ENCODE measurements at places on chromosomes 11 and 22.
A peak's percentile ranks its signal among the peaks of the same experiment; 100 is the strongest.

DNA sequence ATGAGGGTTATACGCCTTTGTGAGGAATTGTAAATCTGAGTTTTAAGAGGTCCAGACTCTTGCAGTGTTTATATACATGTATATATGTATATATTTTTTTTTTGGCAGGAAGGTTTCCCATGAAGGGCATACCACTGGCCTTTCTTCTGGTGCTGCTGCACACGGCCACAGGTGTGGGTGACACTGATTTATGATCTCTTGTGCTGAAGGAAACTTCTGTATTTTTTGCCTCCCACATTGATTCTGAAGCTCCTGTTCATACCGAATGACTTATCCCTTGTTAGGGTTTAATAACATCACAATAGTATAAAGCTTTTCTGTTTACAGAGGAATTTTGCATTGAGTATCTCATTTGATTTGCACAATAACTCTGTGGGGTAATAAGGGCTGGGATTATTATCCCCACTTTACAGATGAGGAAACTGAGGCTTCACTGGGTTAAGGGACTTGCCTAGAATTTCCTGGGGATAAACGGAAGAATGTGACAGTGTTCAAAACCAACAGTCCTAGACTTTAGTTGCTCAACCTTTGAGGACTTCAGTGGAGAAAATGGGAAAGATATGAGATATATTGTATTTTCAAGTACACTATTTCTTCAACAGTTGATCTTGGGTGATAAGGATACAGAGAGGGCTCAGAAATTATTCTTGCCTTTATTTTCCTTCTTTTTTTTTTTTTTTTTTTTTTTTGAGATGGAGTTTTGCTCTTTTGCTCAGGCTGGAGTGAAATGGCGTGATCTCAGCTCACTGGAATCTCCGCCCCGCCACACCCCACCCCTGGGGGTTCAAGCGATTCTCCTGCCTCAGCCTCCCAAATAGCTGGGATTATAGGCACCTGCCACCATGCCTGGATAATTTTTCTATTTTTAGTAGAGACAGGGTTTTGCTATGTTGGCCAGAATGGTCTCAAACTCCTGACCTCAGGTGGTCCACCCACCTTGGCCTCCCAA, 70.1 kb downstream of the MICAL2 start:
- no peak for DNase-seq

GRCh38 chr11:76589964-76590950, 80.3 kb downstream of the LRRC32 start:
- no peak for DNase-seq

DNA sequence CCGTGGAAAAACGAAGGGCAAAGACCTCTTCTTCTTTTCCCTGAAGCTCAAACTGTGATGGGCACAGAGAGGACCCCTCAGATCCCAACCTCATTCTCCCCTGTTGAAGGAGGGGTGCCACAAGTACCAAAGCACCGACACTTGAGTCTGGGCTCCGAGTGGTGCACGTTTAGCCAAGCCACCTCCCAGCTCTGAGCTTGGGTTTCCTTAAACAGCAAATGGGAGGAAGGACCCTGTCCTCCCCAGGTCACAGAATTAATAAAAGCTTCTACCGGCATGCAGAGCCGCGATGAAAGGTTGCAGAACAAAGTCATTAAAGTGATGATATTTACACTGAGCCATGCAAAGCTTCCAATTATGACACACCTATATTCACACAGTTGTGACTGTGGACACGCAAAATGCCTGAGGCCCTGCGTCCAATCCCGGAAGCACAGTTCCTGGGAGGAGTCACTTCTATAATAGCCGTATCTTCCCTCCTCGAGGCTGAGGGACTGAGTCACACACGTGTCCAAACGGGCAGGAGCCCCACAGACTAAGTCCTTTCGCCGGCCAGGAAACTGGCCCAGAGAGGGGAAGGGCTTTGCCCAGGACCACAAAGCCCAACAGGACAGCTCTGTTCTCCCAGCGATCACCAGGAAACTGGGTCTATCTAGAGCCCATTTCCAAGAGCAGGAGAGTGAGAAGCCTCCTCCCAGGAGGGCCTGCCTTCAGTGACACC, 922 bp upstream of the CSNK1E start:
- DNase-seq: no peak

DNA sequence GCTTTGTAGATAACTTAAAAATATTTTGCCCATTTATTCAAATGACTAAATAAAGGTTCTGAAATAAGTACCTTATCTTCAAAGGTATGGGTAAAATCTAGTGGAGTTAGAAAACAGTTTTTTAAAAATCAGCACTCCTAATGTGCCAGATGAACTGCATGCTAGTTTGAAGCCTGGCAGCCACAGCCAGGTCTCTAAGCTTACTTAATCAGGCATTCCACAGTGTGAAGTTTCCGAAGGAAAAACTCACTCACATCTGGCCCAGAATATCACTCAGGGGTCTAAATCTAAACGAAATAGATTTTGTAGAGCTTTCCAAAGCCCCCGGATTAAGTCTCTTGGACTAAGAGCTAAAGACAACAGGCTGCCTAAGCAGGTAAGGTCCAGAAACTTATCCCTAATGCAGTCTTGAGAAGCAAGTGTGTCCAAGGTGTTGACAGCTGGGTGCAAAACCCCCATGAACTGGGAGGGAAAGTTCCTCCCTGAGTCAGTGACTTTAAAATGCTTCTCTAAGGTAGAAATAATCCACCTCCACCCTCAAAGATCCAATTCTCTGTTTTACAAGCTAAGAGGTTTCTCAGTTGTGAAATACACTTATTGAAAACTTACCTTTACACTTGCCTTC, 157.6 kb downstream of the FCHSD2 start:
- no peak for DNase-seq

GRCh38 chr11:132464003-132464342, 1068.3 kb downstream of the OPCML start:
- no peak for DNase-seq

DNA sequence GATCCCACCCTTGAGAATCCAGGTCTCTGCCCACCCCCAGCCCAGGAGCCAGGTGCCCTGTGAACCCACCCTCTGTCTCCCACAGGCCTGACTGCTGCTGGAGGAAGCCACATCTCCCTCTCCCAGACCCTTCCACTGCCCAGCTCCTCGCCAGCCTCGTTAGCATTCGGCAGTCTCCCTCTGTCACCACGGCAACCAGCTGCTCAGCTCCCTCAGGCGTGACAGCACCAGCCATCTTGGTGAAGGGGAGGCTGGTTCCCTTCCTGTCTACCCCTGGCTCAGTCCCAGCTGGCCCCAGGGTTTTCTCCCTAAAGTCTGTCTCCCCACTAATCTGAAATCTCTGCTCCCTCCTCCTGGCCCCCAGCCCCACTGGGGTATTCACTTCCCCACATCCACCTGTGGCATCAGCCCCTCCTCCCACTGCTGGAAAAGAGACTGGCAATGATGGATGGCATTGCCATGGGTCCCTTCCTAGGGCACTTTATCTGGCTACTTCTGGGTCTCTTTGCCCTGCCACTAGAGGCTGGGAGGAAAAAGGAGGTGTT, 28.1 kb downstream of the NRXN2 start:
- no peak for DNase-seq

GRCh38 chr11:40134820-40135570, 1324.5 kb downstream of the LRRC4C start:
- no peak for DNase-seq

DNA sequence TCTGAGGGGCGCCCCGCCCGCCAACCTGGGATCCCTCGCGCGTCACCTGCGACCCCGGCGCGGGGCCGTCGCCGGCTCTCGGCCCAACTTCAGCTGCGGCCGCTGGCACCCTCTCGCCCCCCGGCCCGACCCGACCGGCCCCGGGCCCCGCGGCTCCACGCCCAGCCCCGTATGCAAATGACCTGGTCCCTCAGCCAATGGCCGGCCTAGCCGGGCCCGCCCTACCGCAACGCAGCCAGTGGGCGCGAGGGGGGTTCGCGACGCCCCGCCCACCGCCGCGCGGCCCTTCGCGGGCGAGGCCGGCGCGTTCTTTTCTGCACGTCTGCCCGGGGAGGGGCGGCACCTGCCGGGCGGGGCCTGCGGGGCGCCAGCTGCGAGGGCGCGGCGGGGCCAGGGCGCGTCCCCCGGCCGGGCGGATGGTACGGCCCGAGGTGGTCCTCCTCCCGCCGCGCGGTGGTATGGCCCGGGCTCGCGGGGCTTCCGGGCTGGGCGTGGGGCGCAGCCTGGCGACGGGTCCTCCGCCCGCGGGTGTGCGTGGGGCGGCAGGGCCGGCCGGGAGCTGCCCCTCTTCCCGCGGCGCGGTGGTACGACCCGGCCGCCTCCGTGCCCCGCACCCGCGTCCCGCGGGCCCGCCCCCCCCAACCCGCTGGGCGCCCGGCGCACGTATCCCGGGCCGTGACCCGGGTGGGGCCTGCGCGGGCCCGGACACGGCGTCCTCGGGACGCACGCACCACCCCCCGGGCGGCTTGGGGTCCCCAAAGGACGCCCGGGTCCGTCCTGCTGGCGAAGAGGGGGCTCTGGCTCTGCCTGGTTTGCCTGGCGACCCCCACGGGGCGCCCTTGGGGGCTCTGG, 7.7 kb upstream of the PHRF1 start:
- DNase-seq: peak; percentile 89

DNA sequence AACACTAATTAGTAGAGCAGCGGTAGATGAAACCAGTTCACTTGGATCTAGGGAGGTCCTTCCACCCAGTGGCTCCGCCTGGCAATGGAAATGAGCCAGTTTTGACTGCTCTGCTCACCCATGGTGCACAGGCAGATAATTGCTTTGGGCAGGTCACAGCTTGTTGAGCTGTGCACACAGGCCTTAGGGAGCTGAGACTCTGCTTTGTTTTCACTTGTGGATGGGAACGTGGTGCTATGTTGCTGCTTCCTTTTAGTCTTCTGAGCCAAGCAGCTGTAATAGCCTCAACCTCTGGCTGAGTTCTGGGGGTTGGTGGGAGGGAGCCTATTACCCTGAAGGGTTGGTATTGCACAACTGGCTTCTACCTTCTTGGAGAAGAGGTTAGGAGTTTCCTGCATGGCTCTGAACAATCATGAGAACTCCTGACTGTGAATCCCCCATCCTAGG, 262.3 kb upstream of the MTNR1B start:
- DNase-seq: no peak

DNA sequence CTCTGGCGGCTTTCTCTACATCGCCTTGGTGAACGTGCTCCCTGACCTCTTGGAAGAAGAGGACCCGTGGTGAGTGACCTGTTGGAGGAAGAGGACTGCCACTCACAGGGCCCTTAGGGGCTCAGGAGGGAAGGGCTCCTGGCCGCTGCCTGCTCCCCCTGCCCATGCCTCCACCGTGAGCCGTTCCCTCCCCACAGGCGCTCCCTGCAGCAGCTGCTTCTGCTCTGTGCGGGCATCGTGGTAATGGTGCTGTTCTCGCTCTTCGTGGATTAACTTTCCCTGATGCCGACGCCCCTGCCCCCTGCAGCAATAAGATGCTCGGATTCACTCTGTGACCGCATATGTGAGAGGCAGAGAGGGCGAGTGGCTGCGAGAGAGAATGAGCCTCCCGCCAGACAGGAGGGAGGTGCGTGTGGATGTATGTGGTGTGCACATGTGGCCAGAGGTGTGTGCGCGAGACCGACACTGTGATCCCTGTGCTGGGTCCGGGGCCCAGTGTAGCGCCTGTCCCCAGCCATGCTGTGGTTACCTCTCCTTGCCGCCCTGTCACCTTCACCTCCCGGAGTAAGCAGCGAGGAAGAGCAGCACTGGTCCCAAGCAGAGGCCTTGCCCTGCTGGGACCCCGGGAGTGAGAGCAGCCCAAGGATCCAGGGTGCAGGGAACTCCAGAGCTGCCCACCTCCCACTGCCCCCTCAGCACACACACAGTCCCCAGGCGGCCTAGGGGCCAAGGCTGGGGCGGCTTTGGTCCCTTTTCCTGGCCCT, 6.9 kb downstream of the SLC39A13 start:
- no peak for DNase-seq

GRCh38 chr11:86559311-86559945, 113.0 kb downstream of the ME3 start:
- no peak for DNase-seq

GRCh38 chr11:132704781-132705375, 827.4 kb downstream of the OPCML start:
- no peak for DNase-seq

DNA sequence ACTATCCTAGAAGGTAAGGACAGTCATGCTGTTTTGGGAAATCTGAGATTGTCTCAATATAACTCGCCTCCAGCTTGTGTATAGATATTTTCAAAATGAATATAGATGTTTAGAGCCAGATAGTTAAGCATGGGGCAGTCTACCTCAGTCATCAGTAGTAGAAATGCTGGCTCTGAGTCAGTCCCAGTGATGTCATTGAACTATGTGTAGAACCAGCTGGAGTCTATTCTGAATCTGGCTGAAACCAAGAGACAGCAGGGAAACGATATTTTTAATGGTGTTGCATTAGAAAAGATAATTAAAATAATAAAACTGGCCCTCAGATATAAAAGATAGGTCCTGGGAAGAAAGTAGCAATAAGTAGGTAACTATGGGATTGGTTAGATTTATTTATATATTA, 25.9 kb downstream of the PIWIL4 start:
- DNase-seq: no peak
